BJ (cell line): ENCODE measurements at places on chromosomes 6 and 20. TPM values are rescaled to one million over a fixed set of nuclear protein-coding genes. Genes with fewer than 3 reads are reported as not detected.

Gene LBP
- 0.04 TPM in 2 replicates for polyA plus RNA-seq

Gene PSMB1
- polyA plus RNA-seq = 344 and 352 TPM in 2 replicates

Gene CPXM1
- polyA plus RNA-seq = 0.78 and 1.6 TPM in 2 replicates

Gene FAM83C
- polyA plus RNA-seq = not detected in 2 replicates

Gene CGA
- 2.5 and 2.6 TPM in 2 replicates for polyA plus RNA-seq

Gene AIF1
- polyA plus RNA-seq = not detected in 2 replicates

Gene IL17A
- not detected in 2 replicates for polyA plus RNA-seq

Gene EPHA7
- polyA plus RNA-seq = 0.01 TPM in 1 of 2 replicates, not detected in the other

- DNase-seq = no peak
These were observed 17.4 kb upstream of the CSE1L start for GRCh38 chr20:49028684-49029083.

DNA sequence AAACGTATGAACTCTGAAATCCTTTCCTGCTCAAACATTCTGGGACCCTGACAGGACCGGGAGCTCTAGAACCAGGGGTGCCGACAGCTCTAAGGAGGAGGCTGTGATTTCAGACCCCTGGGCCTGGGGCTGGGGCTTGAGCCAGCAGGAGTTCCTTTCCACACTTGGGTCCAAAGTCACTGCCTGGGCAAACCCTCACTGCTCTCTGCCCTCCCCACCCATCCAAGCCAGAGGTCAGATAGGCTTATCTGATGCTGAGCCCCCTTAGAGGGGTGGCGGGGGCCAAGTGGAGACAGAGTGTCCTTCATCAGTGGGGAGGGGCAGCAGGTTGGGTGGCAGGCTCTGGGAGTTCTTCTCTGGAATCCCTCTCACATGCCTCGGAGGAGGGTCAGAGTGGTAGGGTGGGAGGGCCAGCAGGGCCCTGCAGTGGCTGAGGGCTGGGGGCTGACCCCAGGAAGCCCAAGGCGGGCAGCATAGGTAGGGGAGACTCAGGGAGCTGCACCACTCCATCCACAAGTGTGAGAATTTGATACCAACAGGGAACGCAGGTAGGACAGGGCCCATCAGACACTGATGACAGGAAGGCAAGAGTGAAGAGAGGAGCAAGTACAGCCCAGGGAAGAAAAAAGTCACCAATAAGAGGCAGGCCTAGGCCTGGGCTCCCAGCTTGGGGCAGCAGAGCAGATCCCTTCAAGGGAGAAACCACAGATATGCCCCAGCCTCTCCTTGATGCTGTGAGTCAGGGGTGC, 121.0 kb downstream of the MRPL14 start:
- DNase-seq = no peak

DNA sequence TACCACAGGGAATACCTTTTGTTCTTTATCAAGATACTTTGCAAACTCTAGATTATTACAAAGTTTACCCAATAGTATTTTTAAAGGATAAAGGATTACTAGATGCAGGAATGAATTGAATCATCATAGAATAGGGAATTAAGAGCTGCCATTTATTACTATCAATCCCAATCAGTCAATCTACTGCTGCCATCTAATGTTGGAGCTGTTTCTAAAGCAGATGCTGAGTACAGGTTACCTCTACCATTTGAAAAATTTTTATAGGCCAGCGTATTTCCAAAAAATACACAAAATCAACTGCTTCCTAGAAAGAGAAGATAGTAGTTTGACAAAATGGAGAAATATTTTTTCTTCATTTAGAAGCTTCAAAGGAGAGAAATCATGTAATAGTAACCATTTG, 520.4 kb downstream of the ADGRB3 start:
- DNase-seq = no peak

DNA sequence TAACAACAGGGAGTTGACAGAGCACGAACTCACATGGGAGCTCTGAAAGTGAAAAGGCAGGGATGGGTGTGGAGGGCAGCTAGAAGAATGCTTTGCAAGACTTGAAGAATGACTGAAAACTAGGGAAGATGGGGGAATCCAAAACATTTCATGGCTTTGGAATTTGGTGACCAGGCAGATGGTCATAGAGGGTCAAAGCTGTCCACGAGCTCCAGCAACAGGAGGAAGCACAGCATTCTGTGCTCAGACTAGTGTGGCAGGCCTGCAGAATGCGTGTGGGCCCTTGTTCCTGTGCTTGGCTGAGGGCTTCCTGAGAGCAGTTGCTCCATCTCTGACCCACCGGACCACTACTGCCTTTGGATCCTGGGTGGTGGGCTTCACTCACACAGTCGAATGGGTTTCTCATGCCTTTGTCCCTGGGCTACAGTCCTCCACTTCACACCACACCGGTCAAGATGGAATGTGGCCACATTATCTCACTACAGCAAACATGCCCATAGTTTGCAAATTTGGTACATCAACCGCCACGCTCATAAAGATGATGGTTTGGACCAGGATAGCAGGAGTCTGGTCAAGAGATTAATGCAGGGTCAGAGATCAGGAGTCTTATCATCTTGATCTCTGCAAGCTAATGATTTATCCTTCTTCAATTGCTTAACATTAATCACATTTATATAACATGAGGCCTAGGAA, 100.7 kb downstream of the SGK1 start:
- DNase-seq = peak; percentile 44

- DNase-seq = no peak
These were observed 103.8 kb upstream of the BEND6 start for GRCh38 chr6:56851074-56851473.

- DNase-seq = no peak
These were observed 65.5 kb upstream of the PRL start for GRCh38 chr6:22362361-22362760.

DNA sequence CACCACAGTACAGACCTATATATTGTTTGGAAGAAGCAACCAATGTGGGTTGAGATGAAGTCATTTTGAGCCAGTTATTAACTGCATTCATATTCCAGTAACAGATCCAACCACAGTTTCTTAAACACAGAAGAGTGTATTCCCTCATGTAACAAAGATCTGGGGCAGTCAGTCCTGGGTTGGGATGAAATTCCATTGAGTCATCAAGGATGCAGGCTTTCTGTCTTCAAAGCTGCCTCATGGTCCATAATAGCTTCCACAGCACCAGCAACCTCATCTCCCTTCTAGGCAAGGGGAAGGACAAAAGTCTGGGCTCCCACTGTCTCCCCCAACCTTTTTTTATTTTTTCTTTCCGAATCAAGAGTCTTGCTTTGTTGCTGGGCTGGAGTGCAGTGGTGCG, 2.9 kb upstream of the SOD2 start:
- no peak for DNase-seq

DNA sequence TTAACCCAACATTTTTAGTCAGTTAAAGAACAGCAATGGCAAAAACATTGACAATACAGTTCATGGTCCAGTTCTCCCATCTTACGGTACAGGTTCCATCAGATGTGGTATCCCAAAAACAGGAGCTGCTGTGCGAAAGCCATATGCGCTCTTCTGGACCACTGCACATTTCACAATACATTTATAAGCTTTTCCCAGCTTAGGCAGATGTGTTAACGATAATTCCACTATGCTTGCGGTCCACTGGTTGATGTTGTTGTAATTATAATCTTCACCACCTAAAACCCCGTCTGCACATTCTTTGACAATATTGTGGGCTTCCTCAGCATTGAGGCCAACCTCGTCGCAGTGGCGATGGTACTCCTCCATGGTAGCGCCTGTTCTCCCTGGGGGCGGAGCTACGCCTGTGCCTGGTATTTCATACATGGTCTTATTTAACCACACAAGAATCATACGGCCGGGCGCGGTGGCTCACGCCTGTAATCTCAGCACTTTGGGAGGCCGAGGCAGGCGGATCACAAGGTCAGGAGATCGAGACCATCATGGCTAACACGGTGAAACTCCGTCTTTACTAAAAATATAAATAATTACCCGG, 52.0 kb downstream of the BFSP1 start:
- no peak for DNase-seq

DNA sequence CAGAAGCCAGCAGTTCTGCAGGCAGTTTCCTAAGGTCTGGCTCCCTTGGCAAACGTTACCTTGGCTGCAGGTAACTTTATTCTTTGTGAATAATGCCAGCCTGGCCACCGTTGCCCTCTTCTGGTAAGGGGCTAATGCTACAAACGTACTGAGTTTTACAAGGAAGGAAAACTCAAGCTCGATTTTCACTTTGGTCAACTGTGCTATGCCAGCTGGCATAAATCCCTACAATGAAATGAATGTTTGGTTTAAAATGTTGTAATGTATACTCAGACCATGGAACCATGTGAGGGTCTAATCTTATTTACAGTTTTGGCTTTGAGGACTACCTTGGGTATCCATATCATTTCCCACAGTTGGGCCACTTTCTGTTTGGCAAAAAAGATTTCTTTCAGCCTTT, 101.4 kb downstream of the SLX4IP start:
- no peak for DNase-seq

DNA sequence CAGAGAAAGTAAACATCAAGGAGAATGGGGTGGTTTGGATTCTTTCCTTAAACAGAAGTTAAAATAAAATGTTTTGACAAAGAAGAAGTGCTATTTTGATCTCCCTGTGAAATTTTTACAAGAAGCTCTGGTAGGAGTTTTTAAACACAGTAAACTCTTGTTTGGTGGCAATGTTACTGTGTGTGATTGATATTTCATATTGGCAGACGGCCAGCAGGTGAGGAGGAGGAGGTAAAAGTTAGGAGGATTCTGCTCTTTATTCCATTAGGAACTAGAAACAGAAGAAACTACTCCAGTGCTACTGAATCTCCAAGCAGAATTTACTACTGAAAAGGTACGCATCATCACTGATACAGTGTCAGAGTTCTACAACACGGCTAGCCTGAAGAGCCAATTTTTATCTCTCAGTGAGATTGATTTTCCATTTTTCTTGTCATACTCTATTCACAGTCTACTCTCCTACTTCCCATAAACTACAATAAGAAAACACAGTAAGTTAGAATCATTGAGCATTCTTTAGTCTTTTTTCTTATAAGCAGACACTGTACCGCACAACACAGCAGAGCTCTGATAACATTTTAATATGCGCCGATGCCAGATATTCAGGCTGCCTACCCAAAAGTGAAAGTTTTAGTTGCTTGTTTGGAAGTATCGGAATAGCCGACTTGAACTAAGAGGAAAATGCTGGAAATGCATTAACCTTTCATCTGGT, 21.2 kb upstream of the AFDN start:
- no peak for DNase-seq

DNA sequence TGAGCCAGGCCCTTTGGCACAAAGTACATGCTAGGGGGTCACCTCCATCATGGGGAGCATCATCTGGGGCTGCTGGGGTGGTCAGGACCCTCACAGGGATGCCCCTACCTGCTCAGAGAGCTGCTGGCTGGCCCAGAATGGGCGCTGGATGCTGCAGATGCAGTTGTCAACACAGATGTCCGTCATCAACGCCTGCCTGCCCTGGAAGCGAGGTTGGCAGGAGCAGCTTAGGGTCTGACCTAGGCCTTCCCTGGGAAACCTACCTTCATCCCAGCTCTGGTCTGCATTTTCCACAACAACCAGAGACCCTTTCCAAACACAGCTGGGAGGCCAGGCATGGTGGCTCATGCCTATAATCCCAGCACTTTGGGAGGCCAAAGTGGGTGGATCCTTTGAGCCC, 88.0 kb downstream of the EDN3 start:
- no peak for DNase-seq

GRCh38 chr6:100663219-100663863, 198.6 kb upstream of the SIM1 start:
- DNase-seq = peak; percentile 58

DNA sequence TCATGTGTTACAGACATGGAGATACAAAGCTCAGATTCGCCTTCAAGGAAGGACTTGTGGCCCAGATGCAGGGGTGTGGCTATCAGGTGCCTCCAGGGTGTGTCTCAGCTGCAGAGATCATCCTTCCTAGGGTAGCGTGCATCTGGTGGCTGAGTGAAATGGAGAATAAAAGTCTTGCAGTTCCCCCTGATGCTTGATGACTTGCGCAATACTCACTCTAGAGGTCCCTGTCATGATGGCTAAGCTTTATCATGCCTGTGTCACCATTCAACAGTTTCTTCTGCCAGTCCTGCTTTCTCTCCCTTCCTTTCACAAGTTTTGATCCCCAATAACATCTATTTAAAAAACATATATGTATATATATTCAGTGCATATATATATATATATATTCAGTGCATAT, 228.1 kb downstream of the PAX1 start:
- no peak for DNase-seq
